ENCODE measurements at places on chromosomes 5 and 9.
A peak's percentile ranks its signal among the peaks of the same experiment; 100 is the strongest.

GRCh38 chr5:115774684-115775083 lies 41.8 kb downstream of the CDO1 start:
- peak; percentile 37 for DNase-seq

- DNase-seq, result no peak
These were observed 386.9 kb upstream of the IRX4 start for GRCh38 chr5:2269656-2270055.

DNA sequence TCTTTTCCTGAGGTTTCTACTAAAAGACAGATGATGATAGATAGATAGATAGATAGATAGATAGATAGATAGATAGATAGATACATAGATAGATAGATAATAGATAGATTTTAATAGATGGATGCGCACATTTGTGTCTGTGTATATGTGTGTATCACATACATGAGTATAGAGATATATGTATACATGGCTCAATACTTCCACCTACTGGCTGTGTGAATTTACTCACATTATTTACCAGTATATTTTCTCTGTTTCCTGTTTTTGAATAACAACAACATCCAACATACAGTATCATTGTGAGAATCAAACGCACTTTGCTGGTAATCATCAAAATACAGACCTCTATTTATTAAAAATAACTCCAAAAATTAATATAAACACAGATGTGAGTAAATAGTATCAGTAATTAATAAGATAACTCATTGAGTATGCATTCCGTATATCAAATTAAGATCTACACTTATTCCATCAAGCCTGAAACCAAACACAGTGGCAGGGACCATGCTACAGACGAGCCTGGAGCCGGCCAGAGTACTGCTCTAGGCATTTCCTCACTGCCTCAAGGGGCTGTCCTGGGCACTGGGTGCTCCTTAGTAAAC lies 338.0 kb downstream of the SEMA5A start:
- no peak for DNase-seq

GRCh38 chr9:3528451-3528850 lies 2.6 kb upstream of the RFX3 start:
- no peak for DNase-seq

GRCh38 chr5:33284681-33285080 lies 156.1 kb upstream of the TARS1 start:
- DNase-seq, result no peak

DNA sequence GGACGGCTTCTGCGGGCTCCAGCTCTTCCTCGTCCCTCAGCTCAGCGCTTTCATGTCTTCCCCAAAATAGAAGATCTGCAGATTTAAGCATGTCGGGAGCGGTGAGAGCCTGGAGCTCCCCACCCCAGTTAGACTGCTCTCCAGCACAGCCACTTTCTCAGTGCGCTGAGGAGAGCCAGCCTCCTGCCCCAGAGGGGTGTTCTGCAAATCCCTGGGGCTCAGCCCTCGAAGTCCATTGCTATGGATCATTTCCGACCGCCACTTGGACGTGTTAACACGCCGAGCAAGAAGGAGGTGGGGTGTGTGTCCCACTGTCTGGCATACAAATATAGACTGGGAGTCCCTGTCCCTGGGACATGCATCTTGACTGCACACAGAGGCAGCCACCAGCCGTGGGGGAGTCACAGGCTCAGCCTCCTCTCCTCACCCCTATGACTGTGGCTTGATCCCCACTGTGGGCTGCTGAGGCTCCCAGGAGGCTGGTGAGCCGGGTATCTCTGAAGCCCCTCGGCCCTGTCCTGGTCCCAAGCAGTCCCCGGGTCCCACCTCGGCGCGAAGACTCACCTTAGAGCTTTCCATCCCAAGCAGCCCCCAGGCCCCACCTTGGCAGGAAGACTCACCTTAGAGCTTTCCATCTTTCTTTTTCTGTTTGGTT lies 30.0 kb upstream of the RNF130 start:
- DNase-seq, result no peak

DNA sequence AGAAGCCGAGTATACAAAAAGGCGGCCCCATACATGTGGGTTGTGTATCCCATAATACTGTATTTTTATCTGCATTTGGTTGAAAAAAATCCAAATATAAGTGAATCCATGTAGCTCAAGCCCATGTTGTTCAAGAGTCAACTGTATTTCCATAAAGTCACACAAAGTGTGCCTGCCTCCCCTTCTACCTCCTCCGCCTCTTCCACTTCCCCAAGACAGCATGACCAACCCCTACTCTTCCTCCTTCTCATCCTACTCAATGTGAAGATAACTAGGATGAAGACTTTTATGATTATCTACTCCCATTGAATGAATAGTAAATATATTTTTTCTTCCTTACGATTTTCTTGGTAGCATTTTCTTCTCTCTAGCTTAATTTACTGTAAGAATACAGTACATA lies 92.7 kb downstream of the RFX3 start:
- no peak for DNase-seq

- DNase-seq, result no peak
These were observed 26.9 kb upstream of the ADAM19 start for GRCh38 chr5:157602505-157602904.

GRCh38 chr5:97452646-97453045 lies 269.6 kb upstream of the RIOK2 start:
- no peak for DNase-seq

- DNase-seq, result no peak
These were observed 17.8 kb downstream of the SNX24 start for GRCh38 chr5:122863240-122863639.

DNA sequence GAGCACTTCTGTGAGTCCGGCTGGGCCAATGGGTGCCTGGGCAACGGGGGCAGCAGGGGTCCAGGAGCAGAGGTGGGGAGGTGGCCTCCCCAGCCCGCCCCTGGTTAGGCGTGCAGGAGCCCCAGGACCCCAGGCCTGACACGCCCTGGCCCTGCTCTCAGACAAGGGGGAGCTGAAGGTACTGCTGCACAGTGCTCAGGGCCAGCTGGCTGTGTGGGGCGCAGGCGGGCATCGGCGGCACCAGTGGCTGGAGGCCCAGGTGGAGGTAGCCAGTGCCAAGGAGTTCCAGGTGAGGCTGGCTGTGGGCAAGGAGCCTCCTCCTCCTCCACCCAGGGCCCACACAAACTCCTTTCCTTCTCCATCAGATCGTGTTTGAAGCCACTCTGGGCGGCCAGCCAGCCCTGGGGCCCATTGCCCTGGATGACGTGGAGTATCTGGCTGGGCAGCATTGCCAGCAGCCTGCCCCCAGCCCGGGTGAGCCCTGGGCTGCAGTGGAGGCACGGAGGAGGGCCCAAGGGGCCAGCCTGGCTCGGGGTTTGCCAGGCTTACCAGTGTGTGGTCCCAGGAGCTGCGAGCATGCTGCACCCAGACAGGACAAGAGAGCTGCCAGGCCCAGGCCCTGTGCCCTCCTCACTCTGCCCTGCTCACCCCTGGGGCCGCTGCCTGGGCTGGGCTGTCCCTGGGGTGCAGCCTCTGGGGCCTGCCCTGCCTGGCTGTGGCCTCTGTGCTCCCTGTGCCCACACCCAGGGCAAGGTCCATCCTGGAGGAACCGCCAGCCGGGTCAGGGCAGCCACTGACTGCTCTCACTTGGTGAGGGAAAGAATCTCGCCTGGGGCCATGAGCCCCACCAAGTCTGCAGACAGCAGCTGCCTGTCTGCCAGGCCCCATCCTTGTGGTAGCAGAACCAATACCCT lies 7.0 kb downstream of the MAMDC4 start:
- no peak for DNase-seq

- DNase-seq, result no peak
These were observed 9.3 kb downstream of the HAVCR1 start for GRCh38 chr5:157049605-157050004.

DNA sequence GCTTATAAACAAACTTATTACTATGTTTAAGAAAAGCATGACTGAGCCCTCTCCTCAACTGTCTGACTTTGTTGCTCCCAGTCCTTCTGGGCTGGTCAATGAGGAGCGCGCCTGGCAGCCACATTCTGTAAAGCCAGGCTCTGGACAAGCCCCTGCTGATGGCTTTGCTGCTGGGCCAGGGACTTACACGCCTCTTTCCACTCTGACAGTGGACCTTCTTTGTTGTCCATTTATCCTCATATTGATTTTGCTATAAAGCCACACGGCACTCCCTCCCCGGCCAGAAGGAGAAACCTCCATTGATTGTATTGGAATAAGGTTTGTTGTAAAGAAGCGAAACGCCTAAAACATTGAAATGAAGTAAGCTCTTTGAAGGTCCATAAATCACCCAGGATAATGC lies 50.6 kb downstream of the C5orf15 start:
- DNase-seq, result no peak

GRCh38 chr5:55413644-55414043 lies 105.9 kb downstream of the MTREX start:
- DNase-seq, result no peak

- DNase-seq, result peak; percentile 62
These were observed 1.3 kb upstream of the ANKRD18A start for GRCh38 chr9:38621434-38622287.

DNA sequence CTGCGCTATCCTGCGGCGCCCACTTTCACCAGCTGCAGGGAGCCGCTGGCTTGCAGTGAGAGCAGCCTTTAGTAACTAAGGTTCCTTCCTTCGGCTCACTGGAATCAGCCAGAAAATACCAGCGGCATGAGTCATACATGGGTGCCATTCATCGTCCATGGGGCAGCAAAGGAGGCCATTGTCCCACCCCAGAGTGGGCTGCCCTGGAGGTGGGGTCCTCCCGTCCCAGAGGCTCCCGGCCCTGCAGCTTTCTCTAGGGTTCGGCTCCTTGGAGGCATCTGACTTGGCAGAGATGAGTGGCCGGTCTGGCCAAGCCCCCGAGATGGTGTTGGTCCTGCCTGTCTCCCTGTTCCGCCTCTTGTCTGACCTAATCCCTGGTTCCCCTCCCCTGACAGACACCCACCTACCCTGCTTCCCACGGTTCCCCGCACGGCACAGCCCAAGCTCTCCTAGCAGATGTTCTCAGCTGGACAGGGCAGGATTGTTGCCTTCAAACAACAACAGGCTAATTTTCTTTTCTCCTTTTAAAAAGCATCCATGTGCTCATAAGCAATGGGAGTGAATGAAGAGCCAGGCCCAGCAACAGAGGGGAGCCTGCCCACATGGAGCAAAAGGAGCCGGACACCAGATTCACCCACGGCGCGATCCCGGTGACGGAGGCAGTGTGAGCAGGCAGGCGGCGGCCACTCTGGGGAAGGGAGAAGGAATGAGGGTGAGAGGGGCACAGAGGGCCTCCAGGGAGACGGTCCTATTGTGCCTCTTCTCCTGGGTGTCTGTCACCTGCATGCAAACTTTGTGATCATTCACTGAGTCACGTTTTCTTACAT lies 97.0 kb upstream of the COL5A1 start:
- no peak for DNase-seq

GRCh38 chr5:68292316-68292715 lies 76.8 kb downstream of the PIK3R1 start:
- no peak for DNase-seq

GRCh38 chr5:138148811-138149210 lies 9.6 kb upstream of the NME5 start:
- DNase-seq, result no peak

GRCh38 chr9:36154331-36154952 lies 14.7 kb upstream of the CCIN start:
- no peak for DNase-seq

DNA sequence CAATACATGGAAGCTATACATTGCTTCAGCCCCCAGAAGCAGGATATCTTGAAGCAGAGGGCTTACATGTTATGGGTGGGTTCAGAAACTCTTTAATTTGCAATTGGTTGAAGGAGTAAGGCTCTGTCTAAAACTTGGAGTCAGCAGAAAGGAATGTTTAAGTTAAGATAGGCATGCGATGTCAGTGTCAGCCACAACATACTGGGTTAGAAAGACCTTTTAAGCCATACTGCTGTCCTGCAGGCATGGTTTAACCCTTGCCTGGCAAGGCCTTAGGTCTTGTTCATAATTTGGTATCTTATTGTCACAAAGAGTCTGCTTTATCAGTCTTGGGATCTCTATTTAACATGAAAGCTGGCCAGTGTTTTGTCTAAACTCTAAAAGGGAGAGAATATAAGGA lies 1619.6 kb upstream of the WWC1 start:
- DNase-seq, result no peak

DNA sequence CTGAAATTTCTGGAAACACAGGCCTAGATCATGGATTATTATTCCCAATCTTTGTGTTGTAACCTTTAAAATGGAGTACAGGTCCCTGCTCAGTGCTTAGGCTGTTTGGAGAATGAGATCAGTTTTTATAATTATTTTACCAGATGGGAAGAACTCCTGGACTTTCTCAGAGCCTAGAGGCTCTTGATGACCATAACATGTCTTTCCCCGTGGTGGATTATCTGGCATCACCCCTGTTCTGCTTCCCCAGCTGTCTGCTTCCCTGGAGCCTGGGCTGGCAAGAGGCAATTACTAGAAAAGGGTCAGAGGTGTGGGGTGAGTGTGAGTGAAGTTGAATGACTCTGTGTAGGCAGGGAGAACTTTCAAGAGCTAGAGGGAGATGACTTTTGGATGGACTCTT lies 143.0 kb downstream of the CARTPT start:
- DNase-seq, result no peak

GRCh38 chr9:68739621-68740174 lies 34.7 kb downstream of the PIP5K1B start:
- DNase-seq, result no peak

DNA sequence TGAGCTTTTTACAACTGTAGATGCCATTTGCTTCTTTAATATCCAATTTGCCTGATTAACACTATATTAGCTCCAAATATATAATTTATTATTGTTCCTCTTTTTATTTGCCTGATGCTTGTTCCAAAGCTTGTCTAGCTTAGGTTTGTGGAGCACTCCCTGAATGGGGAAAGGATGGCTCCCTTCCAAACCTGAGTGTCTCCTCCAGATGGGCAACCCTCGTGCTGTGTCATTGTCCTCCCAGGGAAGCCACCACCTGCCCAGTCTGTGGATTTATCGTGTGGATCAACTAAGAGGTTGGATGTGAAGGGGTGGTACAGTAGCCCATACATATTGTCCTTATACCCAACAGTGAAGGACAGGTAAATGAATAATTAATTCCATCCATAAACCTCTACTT lies 404.9 kb downstream of the CDK5RAP2 start:
- DNase-seq, result no peak

DNA sequence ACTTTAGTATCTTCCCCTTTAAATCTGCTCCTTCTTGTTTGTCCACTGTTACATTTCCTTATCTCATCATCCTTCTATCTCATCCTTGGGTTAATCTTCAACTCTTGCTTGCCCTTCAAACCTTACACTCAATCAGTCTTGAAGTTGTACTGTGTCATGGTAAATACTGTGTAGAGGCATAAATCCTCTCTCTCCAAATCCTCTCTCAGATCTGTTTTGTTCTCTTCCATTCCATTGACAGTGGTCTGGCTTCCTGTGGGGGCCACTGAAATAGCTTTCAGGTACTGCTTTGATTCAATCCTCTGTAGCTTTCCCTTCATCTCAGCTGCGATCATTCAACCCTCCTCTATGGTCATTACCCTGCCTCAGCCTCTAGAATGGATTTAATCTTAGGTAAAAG lies 104.0 kb downstream of the PLCXD3 start:
- no peak for DNase-seq

GRCh38 chr5:43016217-43016779 lies 23.8 kb downstream of the ANXA2R start:
- DNase-seq, result no peak
